Activated CD4-positive, alpha-beta T cell treated with anti-CD3 and anti-CD28 coated beads, Interleukin-2, amount 10 ng/mL, durations not matched to agents 7 days and 5 days (primary cell): ENCODE measurements at places on chromosomes 13 and 19. TPM values are rescaled to one million over a fixed set of nuclear protein-coding genes. Genes with fewer than 3 reads are reported as not detected.

DNA sequence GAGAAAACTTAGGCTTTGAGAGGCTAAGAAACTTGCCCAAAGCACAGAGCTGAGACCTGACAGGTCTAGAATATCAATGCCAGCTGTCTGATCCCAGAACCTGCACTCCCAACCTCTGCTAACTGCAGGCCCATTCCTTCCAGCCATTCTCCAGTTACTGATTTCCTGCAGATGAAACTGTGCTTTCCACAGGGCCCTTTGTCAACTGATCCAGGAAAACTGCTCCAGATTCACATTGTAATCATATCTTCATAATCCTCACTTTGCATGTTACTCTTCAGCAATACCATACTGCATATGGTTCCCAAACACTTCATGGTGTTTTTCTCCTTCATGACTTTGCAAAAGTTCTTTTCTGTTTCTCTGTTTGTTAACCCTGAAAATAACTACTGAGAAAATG is 100.6 kb downstream of the RAP2A start:
- no peak for DNase-seq

- DNase-seq = no peak
Observed at GRCh38 chr13:79485014-79485811, 4.3 kb downstream of the NDFIP2 start.

DNA sequence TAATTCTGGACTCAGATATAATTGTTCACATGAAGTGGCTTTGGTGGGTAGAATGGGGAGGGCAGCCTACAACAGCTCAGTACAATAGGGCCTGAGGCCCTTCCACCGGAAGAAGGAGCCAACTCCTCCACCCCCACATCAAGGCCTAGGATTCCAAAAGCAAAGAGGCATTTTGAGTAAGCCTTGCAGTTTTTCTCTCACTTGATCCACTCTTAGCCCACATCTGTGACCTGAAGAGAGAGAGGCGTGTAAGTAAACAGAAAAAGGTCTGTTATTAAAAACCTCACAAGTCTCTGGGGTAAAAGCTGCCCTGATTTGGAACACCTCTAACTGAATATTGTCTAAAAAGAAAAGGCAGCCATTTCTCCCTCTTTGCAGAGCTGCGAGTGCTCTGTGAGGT is 214.1 kb upstream of the KL start:
- DNase-seq = no peak

DNA sequence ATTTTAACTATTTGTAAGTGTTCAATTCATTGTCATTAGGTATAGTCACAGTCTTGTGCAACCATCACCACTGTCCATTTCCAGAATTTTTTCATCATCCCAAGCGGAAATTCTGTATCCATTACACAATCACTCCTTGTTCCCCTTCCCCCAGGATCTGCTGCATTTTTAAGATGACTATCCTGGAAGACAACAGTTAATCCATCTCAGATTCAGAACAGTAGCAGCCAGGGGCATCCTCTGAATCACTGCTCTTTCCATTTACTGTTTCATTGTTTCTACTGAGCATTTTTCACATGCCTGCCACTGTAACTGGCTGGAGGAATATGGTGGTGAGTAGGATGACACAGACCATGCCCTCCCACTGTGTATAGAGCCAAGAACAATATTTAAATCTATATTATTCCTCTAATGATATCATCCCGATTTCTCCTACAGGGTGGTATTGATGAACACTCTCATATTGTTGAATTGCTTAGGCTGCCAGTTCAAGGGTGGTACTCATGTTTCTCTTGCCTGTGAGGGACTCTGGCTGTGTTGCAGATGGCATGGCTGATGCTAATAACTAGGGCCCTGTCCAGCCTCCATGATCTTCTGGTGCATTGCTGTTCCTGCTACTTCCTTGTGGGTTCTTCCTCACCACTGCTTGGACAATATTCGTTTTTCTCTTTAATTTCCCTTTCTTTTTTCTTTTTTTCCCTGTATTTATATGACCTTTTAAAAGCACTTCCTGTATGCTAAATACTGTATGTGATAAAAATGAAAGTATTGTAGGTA is 59.0 kb downstream of the WDFY2 start:
- DNase-seq = no peak

DNA sequence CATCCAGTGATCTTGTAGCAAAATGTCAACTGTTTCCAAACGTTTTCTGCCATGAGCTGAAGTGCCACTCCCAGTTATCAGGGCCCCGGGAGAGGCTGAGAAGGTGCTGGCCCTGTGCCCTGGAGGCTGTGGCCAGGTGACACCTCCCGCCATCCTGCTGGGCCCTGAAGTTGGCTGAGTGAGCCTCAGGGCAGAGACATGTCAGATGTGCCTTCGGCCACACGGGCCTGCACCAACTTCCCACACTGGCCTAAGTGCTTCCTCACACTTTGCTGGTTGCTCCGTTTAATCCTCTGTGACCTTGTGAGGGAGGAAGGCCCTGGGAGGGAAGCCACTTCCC is 4.8 kb downstream of the ADPRHL1 start:
- no peak for DNase-seq

DNA sequence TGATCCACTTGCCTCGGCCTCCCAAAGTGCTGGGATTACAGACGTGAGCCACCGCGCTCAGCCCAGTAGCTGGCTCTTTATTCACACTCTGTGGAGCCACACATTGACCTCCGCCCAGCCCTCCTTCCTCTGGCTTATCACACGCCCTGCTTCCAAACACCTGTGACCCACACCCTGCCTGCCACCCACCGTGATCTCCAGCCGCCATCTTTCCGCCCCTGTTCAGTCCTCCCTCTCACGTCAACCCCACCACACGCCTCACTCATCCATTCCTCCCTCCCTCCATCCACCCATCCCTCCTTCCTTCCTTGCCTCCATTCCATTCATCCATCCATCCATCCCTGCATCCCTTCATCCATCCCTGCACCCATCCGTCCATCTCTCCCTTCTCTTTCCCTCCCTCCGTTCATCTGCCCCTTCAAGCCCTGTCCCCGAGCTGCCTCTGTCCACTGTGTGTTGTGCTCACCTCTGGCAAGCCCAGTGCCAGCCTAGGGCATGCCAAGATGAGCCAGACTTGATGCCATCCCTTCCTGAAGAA is 17.6 kb downstream of the ZNF296 start:
- DNase-seq = no peak

- DNase-seq = no peak
Observed at GRCh38 chr19:52748336-52748950, 13.6 kb upstream of the ZNF611 start.

DNA sequence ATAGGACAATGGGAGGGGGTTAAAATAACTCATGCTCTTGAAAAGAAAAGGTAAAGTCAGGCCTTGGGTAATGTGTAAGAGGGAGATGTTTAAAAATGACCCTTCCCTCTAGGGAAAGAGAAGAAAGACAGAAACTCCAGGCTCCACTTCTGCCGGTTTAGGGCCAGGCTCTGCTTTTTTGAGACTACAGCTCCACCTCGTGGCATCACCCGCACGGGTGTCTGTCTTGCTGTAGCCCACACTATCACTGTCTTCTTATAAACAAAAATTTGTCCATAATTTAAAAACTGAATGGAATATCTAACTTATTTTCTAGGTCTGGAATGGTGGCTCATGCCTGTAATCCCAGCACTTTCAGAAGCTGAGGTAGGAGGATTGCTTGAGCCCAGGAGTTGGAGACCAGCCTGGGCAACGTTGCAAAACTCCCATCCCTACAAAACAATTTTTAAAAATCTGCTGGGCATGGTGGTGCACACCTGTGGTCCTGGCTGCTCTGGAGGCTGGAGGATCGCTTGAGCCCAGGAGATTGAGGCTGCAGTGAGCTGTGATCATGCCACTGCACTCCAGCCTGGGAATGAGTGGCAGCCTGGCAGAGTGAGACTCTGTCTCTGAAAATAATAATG is 65.1 kb upstream of the GTF3A start:
- DNase-seq = peak; percentile 68

The ZNF738 gene
- 15.5 TPM for total RNA-seq

DNA sequence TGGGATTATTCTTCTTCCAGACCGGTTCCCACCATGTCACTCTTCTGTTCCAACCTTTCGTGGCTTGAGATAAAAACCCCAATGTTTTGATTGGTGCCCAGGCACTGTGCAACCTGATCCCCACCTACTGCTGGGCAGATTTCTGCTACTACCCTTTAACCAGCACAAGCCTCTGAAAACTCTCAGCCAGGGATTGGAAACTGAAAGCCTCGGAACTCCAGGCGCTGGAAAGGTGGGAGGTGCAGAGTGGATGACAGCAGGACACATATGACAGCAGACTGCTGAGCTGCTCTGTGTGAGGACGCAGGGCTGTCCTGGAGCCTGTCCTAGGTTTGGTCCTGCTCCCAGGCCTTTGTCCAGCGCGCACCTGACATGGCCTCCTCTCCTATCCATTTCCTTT is 68.5 kb upstream of the GTF3A start:
- no peak for DNase-seq

DNA sequence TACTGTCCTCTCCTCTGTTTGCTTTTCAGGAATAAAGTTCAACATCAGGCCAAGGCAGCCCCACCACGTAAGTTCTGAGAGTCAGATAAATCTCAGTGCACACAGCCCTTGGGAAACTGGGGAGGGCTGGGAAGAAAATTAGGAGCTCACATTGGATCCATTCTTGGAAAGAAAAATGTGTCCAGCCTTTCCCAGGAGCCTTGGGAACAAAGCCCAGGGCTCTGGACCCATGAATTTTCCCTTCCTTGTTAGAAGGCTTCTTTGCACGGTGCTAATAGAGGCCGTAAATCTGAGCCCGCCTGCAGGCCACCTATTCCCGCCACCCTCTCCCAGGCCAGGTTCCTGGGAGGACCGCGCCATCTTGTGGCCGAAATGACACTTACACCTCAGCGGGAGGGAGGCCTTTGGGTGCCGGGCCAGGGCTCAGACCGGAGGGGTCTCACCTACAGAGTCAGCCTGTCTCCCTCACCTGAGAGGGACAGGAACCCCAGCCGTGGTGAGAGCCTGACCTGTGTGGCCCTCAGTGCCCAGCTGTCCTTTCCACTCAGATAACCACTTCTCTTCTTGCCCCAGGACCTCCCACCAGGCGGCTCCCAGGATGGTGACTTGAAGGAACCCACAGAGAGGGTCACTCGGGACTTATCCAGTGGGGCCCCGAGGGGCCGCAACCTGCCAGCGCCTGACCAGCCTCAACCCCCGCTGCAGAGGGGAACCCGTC is 25.1 kb upstream of the KCTD15 start:
- DNase-seq = peak; percentile 72

DNA sequence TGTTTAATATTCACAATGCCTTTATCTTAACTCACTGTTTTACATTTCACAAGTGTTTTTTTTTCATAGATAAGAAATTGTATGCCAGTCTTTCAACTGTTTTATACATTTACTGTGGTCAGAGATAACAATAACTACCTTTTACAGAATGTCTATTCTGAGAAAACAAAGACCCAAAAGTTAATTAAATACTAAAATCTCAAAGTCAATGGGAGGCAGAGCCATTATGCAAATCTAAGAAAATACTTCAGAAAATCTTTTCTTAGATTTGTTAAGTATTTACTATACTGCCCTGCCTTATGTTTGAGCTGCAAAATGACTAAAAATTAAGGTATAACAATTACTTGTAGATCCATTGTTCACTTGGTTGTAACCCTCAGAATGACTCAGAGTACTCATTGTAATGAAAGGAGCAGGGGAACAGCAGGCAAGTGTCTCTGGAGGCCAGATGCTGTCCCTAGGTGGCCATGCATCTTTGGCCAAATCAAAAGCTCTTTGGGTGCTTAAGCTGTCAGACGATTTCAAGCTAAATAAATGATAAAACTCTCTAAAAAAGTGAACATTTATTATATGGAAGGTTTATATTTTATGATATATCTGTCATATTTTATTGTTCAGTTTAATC is 770.1 kb upstream of the PCDH20 start:
- no peak for DNase-seq

GRCh38 chr19:56993851-56994250 is 125.9 kb upstream of the USP29 start:
- no peak for DNase-seq

The ZIM2 gene
- total RNA-seq = not detected

The CEBPA gene
- total RNA-seq = 0.10 TPM

DNA sequence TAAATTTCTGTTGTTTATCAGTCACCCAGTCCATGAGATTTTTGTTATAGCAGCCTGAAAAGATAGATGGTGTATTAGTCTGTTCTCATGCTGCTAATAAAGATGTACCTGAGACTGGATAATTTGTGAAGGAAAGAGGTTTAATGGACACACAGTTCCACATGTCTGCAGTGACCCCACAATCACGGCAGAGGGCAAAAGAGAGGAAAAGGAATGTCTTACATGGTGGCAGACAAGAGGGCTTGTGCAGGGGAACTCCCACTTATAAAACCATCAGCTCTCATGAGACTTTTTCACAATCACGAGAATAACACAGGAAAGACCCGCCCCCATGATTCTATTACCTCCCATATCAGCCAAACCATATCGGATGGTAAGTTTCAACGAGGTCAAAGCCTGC is 309.2 kb downstream of the LIG4 start:
- DNase-seq = no peak

The APOC1 gene
- not detected for total RNA-seq

DNA sequence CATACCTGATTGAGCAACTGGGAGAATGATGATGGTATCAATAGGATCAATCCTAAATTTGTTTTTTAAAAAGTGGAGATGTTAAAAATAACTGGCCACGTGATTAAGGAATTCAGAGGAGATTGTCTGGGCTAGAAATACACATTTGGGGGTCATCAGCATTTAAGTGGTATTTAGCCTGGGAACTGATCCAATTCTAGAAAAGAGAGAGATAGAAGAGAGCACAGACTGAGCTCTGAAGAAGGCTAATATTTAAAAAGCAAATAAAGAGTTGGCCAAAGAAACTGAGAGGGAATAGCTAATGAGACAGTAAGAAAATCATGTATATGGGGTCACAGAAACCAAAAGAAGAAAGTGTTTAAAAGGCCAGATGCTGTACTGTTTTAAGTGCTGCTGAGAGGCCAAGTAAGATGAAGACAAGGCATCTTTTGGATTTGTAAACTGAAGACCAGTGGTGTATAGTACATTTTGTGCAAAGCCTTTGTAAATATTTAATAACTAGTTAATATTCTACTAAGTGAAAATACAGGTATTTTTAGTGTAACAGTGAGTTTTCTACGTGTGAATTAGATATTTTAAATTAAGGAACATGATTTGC is 40.2 kb downstream of the UBL3 start:
- DNase-seq = no peak

- no peak for DNase-seq
Observed at GRCh38 chr13:99055735-99056134, 77.9 kb upstream of the DOCK9 start.

DNA sequence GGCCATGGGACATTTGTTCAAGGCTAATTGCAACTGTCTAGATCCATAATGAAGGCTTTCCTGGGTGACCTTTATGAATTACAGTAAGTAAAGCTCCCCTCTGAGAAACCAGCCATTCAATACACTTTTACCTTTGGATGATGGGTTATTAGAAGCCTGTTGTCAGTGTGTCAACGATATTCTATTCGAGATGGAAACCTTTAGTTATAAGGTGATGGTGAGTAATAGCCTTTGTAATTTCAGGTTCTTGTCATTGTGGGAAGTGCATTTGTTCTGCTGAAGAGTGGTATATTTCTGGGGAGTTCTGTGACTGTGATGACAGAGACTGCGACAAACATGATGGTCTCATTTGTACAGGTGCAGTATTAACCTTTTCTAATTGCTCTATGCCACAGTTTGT is 261.7 kb downstream of the ITGBL1 start:
- DNase-seq = no peak

The FCAR gene
- total RNA-seq = not detected
